ENCODE measurements at places on chromosomes 12 and 14.

DNA sequence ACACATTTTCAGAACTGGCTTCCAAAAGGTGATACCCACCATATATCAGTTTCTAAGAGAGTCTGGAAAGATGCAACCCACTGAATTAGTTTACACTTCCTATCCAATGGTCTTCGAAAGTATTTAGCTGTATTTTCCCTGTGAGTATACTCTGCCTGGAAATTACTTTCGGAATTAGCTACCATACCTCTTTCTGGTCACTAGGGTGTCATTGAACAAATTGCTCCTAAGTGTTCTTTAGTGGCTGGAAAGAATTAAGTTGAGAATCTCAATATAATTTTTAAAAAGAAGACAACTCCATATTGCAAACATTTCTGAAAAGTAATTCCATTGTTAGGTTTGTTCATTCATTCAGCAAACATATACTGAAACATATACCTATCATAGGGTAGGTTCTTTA is 283.1 kb upstream of the SSTR1 start:
- DNase-seq: no peak

DNA sequence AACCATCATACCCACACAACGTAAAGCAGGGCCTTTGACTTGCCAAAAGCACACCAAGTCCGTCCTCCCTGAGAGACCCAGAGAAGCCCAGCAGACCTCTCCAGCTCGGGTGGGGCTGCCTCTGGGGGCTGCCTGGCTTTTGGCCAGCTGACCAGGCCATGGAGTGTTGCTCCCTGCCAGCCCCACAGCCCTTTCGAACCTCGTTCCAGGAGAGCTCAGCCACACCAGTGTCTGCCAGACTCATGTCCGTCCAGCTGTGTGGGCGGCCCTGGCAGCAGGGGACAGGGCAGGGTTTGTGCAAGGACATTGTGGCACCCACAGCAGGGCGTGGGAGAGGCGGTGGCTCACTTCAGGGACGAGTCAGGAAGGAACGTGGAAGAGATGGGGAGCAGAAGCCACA is 22.6 kb upstream of the IRF2BPL start:
- no peak for DNase-seq

GRCh38 chr14:58746261-58746660 is 108.5 kb downstream of the DACT1 start:
- no peak for DNase-seq

GRCh38 chr14:63800651-63801375 is 52.0 kb upstream of the SYNE2 start:
- no peak for DNase-seq

DNA sequence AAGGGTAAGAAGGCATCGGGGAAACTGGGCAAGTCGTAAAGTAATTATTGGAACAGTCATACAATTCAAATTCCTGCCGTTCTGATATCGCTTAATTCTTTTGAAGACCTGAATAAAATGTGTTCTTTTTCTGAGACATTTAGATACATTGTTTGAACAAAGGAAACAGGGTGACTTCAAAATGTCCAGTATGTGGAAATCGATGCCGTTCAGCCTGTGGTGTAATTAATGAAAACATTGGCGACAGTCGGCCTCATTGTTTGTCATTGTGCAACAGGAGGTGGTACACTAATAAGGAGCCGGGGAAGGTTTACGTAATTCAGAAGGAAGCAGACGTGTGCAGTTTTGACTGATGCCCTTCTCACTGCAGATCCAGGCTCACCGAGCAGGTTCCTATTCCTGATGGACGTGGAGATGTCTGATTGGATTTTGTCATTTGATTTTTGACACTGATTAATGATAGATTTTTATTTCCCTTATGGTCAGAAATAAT is 92.7 kb downstream of the BORCS5 start:
- no peak for DNase-seq

- no peak for DNase-seq
These were observed 6.9 kb downstream of the MTA1 start for GRCh38 chr14:105426416-105427130.

- DNase-seq: no peak
These were observed 10.1 kb upstream of the CCDC197 start for GRCh38 chr14:93986955-93987354.

- no peak for DNase-seq
These were observed 757 bp downstream of the ZC3H10 start for GRCh38 chr12:56118688-56119357.

GRCh38 chr12:87820524-87821202 is 208.5 kb downstream of the C12orf50 start:
- DNase-seq: no peak

DNA sequence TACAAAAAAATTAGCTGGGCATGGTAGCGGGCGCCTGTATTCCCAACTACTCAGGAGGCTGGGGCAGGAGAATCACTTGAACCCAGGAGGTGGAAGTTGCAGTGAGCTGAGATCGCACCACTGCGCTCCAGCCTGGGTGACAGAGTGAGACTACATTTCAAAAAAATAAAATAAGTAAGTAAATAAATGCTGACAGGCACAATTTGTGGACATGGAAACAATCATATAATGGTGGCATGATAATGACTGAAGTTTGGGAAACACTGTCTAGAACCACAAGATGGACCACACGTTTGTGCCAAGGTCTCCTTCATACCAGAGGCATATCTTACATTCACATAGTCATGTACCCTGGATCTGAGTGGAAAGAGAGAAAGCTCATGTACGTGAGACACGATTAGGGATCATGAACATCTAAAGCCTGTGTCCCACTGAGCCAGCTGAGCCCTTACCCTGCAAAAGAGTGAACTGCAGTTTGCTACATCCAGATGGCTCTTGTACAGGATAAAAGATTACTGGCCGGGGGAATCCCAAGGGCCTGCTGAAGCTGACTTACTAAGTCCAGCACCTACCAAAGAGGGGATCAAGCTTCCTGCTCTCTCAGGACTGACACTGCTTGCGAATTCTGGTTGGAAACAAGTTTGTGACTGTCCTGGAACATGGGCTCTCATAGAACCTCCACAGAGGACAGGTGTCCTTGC is 62.9 kb downstream of the TRAFD1 start:
- DNase-seq: no peak

DNA sequence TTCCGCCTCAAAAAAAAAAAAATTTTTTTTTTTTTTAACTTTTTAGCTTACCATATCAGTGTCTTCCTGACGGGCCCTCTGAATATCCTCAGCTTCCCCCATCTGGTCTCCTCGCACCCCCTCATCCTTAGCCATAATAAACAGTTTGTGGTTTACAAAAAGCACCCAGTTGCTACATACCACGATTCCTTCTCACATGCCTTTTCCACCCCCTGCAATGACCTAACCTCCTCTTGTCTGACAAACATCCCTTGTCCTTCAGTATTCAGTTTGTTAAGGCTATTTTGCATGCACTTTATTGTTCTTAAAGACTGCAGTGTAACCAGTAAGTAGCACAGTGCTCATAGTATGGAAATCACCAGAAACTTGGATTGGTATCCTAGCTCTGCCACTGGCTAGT is 88.5 kb downstream of the PPM1H start:
- no peak for DNase-seq
